AG20443 (cell line): ENCODE measurements at places on chromosomes 16 and 17.

GRCh38 chr16:2250652-2251295 lies 613 bp downstream of the ECI1 start:
- DNase-seq, result no peak

DNA sequence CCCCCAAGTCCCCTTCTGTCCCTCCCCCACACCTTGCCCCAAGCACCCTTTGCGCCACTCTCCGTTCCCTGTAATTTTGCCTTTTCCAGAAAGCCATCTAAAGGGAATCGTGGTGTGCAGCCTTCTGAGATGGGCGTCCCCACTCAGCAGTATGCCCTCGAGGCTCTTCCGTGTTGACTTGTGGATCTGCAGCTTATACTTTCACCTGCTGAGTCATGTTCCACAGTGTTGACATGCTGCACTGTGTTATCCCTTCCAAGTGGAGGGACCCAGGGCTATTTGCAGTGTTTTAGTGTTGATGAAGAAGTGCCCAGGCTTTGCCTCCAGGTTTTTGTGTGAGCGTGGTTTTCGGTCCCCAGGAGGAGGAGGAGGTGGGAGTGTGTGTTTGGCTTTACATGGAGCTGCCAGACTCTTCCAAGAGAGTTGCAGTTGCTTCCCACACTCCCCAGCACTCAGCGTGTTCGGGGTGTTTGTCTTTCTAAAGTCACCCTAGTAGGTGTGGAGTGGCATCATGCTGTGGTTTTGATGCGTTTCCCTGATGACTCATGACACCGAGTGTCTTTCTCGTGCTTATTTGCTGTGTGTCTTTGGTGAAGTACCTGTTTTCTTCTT lies 32.1 kb upstream of the JPT2 start:
- no peak for DNase-seq

GRCh38 chr16:86076606-86077005 lies 177.6 kb downstream of the IRF8 start:
- no peak for DNase-seq

DNA sequence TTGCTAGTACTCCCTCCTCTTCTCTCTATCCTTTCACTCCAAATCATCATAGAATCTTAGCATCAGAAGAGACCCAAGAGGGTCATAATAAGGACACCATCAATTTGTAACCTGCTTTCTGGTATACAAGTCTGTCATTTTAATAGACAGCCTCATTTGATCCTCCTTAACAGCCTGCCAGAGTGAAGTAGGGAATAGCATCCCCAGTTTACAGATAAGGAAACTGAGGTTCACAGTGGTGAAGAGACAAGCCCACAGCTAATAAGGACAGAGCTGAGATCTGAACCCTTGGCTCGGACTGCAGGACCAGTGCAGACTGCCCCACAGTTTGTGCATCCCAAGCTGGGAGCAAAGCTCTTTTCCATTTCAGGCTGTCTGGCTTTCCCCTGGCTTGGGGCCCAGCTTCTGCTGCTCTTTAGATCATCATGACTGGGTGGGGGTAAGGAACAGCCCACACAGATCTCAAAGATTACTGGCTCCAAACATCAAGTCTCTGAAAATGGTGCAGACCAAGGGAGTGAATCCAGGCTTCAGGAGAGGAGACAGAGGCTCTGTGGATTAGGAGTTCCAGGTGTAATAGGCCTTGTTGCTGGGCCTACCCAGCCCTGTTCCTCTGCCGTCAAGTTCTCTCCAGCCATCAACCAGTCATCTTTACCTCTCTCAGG lies 10.3 kb upstream of the IGFBP4 start:
- DNase-seq, result peak; percentile 56

DNA sequence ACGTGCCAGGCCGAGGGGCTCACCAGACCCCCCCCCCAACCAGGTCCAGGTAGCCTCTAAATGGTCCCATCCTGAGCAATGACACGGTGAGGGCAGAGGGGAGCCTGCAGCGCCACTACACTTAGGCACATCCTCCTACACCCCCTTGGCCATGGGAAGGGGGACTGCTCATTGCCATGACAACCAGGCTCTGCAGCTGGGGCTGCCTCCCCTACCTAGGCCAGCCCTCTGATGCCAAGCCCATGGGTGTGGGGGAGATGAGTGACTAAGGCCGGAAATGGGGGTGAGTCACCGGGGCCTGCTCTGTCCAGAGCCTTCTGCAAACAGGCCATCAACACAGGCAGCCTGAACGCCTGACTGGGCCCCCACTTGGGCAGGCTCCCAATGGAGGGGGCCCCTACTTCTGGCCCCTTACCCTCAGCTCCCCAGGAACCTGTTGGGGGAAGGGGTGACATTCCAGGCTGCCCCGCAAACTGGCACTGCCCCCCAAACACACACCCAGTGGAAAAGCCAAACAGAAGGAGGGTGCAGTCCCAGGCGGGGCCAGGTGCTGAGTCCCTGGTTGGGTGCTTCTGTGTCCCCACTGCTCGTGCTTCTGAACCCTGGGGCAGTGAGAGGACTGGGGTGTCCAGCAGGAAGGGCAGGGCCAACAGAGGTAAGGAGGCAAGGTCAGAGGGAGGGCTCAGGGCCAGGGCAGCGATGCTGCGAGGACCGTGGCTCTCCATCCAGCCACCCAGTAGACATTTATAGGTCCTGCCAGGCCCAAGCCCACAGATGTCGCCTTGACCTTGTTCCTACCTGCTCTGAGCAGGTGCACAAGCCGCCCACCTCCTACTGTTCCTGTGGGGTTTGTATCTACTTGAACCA lies 8.2 kb downstream of the PLCD3 start:
- DNase-seq, result peak; percentile 93

- no peak for DNase-seq
Observed at GRCh38 chr17:70238646-70239045, 69.3 kb downstream of the KCNJ2 start.

DNA sequence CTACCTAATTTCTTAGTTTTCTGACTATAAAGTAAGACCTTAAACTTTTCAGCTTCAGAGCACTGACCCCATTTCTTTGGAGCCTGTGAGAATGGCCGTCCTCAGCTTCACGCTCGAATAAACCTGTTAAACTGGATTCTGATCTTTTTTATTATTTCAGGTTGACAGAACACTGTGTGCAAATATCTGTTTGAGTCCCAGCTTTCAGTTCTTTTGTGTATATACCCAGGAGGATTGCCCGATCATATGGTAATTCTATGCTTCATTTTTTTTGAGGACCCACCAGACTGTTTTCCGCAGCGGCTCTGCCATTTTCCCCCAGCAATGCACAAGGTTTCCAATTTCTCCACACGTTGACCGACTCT lies 19.8 kb upstream of the KCNH6 start:
- no peak for DNase-seq

DNA sequence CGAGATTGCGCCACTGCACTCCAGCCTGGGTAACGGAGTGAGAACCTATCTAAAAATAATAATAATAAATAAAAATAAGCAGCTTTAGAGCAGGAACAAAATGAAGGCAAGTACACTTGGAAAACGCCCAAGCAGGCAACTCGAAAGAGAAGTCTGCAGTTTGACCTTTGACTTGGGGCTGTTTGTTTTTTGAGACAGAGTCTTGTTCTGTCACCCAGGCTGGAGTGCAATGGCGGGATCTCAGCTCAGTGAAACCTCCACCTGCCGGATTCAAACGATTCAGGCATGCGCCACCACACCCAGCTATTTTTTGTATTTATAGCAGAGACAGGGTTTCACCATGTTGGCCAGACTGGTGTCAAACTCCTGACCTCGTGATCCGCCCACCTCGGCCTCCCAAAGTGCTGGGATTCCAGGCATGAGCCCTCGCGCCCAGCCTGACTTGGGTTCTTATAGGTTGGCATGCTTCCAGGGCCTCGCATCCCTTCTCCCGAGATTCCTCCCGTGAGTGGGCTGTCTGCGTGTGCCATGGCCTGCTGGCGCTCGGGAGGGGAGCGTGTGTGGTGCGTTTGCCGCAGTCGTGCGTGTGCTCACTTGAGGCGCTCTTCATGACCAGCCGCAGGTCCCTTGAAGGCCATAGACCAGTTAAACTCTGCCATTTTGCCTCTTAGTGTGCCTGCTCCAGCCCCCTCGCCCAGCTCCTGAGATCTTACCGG lies 18.4 kb upstream of the UBE2I start:
- no peak for DNase-seq

DNA sequence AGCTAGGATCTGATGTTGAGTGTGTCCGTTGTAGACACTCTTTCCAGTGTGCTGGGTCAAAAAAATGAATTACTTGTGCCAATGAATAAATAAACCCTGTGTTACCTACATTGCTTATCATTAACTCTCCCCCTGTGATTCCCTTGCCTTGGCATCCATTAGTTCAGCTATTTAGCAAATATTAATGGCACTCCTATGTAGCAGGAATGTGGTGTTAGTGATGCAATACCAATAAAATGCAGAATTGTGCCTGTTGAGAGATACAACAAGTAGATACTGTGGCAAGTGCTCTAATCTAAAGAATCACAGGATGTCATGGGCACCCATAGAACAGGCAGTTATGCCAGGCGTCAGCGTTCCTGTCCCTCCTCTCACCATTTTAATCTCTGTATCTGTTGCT lies 343.2 kb downstream of the PMP22 start:
- no peak for DNase-seq

DNA sequence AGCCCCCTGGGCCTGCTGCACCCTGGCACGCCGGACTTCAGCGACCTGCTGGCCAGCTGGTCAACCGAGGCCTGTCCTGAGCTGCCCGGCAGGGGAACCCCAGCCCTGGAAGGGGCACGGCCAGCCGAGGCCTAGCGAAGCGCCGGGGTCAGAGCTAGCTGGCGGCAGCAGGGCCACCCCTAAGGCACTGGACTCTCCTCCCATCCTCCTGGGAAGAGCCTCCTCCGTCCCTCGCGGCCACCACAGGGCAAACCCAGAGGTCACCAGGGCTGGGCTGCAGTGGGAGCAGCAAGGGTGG lies 2.3 kb downstream of the PERCC1 start:
- DNase-seq, result no peak

GRCh38 chr17:40564883-40565768 lies at the start of gene CCR7:
Gene CCR7, minus strand, starts transcription at chr17:40565472. Its CDS starts 63 bp downstream, at chr17:40565409.
- no peak for DNase-seq

- DNase-seq, result no peak
Observed at GRCh38 chr17:46857600-46857999, 6.2 kb downstream of the WNT9B start.

DNA sequence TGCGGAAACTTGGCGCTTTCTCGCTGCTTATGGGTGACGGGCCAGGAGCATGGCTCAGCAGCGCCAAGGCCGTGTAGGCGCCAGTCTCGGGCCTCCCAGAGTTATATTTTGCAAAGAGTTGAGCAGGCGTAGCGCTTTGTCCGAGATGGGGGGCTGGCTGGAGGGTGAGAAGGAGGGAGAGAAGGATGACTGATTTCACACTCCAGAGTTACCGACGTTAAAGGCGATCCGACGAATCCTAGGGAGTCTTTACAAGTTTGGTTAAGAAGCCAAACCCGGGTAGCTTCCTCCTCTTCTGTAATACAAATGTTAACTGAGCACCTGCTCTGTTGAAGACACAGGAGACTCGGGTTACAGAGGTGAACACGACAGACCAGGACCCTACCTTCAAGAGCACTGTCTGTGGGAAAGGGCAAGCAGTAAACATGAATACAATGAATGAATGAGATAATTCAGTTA lies 782 bp downstream of the POLR2A start:
- no peak for DNase-seq

DNA sequence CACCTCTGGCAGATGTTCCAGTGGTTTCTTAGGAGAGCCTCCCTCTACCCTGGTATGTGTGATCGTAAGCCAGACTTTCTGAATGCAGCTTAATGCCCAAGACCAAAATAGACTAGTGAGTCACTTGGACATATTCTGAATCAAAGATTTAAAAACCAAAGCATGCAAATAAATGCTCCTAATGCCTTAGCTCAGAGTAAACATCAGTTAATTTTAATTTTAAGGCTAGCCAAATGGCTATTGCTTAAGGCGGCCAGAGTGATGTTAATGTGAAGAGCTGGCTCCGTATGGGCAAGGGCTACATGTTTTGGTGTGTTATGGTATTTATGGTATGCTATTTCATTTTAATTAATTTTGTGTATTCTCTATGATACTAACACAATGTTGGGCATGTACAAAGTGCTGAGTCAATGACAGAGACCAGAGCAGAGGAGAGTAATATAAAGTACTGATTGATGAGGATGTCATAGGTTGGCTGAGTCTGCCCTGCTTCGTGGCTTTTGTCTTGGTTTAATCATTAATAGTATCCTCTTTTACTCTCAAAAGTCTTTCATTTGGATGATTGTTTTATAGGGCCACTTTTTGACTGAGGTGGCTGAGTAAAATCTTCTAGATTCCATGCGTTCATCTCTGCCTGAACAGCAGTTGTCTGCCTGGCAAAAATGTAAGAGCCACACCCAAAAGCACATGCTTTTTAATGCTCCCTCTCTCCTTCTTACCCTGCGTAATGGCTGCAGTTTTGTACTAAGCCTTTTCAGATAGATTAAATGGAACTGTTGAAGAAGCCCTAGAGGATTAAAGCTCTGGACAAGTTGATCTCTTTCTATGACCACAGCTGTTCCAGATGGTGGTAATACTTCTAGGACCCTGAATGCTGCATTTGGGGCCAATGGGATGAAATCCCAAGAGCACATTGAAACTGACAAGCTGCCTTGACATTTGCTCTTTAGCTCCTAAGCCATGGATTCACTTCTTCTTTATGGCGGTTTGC lies 59.6 kb downstream of the MAP2K6 start:
- DNase-seq, result peak; percentile 63

- peak; percentile 83 for DNase-seq
Observed at GRCh38 chr17:57499648-57500049, 243.3 kb downstream of the MSI2 start.

DNA sequence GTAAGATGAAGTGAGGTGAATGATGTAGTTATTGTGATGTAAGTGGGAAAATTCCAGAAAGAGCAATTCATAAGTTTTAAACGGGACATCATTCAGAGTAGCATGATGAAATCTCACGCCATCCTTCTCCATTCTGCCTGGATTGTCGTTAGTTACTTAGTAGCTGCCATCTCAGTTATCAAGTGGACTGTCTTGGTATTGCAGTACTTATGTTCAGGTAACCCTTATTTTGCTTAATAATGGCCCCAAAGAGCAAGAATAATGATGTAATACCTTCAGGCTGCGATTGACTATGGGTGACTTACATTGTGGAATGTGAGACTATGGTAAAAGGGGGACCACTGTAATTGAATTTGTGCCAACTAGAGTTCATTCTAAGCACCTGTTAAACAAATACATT lies 234.1 kb upstream of the TOM1L1 start:
- DNase-seq, result no peak
